ENCODE measurements at places on chromosomes 6 and 20. TPM values are rescaled to one million over a fixed set of nuclear protein-coding genes. Genes with fewer than 3 reads are reported as not detected.

Gene ETV7
- total RNA-seq = 0.33 TPM

Gene TMEM200A
- total RNA-seq = 0.67 TPM

Gene HLA-DOA
- total RNA-seq = not detected

Gene RBCK1
- total RNA-seq = 93.7 TPM

Gene SAMHD1
- 22.2 TPM for total RNA-seq

Gene MAS1
- total RNA-seq = not detected

Gene ELOVL4
- total RNA-seq = 1.4 TPM

Gene RIMS4
- not detected for total RNA-seq

Gene TTLL9
- under 0.01 TPM for total RNA-seq

Gene TAGAP
- not detected for total RNA-seq

Gene ABHD16B
- total RNA-seq = not detected

Gene SNAP91
- 0.33 TPM for total RNA-seq

Gene GPR63
- total RNA-seq = not detected

Gene C20orf204
- 3.9 TPM for total RNA-seq

Gene MCHR2
- not detected for total RNA-seq

Gene NKX2-2
- total RNA-seq = not detected

Gene TTK
- 9.5 TPM for total RNA-seq

Gene STX11
- 9.6 TPM for total RNA-seq

Gene PPP1R16B
- total RNA-seq = 210 TPM

Gene RIMS1
- total RNA-seq = 12.7 TPM

Gene EFCAB8
- total RNA-seq = under 0.01 TPM

Gene PRL
- total RNA-seq = not detected

Gene PDE7B
- 28.1 TPM for total RNA-seq

Gene ZNF391
- total RNA-seq = 1.6 TPM

Gene SCUBE3
- total RNA-seq = 1.7 TPM

Gene ZC2HC1B
- total RNA-seq = not detected

Gene ARHGAP40
- total RNA-seq = under 0.01 TPM

Gene CRISP2
- not detected for total RNA-seq

Gene TUBB2B
- 5.6 TPM for total RNA-seq

Gene TRIM40
- total RNA-seq = not detected

Gene BPI
- not detected for total RNA-seq

Gene GPLD1
- total RNA-seq = 0.19 TPM

Gene SLC17A2
- not detected for total RNA-seq

Gene DEFB132
- not detected for total RNA-seq

Gene GSTA2
- total RNA-seq = not detected

Measured in vein endothelial cell (primary cell).